ENCODE measurements at places on chromosomes 2 and 18.

DNA sequence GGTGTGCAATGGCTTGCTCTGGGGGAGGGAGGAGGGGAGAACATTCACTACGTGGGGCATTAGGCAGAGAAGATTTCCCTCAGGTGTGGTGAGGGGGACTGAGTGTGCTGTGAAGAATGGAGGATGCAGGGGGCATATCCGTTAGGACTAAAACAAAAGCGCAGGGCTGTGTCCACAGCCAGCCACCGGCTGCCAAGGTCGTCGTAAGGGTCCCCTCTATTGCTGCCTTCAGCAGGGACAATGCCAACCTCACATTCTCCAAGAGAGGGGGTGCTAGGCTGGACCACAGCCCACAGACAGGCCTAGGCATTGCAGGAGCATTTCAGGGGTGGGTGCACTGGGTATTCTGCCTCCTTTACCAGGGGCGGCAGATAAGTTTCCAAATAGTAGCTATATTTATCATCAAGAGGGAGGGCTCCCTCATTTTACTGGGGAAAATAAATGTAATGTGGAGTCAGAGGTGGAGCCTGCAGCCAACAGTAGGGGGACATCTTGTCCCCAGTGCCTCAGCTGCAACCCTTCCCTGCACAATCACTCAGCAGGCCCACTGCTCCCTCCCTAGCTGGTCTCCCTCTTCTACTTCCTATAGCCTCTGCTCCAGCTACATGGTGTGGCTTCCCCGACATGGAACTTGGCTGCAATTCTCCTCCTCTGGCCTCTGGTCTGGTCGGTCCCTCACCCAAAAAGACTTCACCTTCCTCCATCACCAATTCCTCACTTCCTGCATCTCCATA, 74.9 kb upstream of the OTOF start:
- no peak for DNase-seq

- no peak for DNase-seq
These were observed 793.6 kb upstream of the ACVR2A start for GRCh38 chr2:147051248-147051647.

DNA sequence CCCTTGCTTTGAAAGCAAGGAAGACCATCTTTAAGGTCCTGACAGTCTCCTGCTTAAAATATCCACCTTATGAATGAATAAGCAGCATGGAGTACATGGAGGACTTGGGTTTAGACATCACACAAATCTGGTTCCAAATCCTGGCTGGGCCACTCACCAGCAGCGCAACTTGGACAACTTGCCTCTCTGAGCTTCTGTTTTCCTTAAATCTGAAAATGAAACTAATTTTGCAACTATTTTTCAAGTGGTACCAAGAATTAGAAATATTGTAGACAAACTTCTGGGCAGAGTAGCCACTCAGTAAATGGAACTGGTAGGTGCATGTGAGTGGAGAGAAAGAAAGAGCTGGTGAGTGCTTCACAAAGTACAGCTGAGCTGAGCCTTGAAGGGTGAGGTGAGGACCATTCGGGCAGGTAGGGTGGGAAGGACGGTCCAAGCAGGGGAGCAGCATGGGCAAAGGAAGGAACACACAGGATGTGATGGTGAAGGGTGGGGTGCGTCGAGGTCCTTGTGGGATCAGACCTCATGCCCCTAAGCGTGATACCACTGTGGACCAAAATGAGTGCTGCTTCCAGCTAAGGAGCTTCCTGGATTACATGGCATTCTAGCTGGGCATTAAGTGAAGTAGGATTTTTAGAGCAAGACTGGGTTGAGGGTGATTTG, 14.4 kb upstream of the TET3 start:
- DNase-seq = no peak

DNA sequence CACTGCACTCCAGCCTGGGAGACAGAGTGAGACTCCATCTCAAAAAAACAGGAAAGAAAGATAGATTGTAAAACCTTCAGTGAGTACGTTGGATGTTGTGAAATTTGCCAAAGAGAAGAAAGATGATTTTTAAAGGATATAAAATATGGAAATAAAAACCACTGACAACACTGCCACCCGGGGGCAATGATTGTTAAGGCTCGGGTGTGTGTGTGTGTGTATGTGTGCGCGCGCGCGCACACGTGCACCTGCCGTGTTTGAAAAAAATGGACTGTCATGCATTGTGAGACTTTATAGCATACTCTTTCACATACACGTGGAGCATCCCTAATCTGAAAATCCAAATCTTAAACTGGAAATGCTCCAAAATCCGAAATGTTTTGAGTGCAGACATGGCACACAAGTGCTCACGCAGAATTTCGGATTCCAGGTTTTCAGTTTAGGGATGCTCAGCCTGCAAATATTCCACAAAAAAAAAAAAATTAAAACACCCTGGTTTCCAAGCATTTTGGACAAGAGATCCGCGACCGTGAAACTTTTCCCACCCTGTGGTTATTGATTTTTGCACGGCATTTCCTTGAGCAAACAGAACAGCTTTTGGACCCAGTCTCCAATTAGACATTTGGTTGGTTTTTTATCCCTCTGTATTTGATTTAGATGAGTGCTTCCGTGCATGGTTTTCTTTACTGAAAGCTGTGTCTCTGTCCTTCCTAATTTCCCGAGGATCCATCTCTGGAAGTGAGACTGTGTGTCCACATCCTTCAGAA, 269.2 kb downstream of the AGAP1 start:
- no peak for DNase-seq
